NCI-H510A (cell line): ENCODE measurements at places on chromosomes 6 and 20.

GRCh38 chr6:28751514-28751913 is 172.3 kb downstream of the TRIM27 start:
- no peak for DNase-seq

GRCh38 chr6:47536816-47537401 is 59.3 kb downstream of the CD2AP start:
- DNase-seq = no peak

GRCh38 chr20:58808271-58809046 is 42.2 kb downstream of the GNAS-AS1 start:
- DNase-seq = no peak

DNA sequence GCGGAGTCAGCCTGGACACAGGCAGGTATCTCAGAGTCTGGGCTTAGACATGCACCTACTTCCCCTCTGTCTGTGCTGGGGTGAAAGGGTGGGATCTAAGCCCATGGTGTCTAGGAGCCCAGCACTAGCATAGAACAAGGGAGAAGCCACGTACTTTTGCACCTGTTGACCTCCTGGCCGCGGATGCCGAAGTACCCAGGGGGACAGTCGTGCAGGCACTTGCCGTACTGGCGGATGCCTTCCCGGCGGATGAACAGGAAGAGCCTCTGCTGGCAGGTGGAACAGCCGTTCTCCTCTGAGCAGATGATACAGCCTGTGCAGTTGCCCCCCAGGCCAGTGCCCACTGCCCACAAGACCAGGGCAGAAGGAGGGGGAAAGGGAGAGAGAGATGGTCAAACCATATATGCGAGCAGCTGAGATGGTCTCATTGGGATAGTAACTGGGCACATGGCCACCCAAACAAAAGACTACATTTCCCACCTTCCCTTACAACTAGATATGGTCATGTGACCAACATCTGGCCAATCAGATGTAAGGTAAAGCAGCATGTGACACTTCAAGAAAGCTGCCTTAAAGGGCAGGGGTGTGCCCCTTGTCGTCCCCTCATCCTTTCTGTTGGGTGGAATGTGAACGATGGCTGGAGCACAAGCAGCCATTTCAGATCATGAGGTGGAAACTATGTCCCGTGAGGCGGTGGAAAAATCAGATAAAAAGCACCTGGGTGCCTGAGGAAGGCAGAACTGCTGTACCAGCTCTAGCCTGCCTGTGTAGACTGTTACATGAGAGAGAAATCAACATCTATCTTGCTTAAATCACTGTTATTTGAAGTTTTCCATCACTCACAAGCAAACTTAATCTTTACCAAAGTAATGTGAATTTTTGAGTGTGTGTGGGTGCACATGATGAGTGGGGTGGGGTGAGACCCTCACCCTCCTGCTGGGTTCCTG is 34.0 kb downstream of the RSPO4 start:
- no peak for DNase-seq

DNA sequence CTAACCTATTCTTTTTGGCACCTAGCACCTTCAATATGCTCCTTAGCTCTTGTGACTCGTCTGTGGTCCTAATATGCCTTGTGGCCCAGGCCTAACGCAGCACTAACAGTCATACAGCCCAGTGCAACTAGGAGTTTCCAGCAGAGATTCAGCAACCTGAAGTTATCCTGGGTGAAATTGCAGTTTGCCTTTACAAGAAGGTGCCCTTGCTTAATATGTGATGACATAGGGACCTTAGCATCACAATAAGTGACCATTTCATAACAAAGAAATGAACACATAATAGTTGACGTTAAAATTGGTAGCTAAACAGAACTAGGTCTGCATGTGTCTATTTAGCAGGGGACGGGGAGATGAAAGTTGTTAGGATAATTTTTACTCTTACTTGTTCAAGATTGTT is 10.1 kb downstream of the FIG4 start:
- no peak for DNase-seq

GRCh38 chr6:170294298-170294730 is 3.4 kb upstream of the DLL1 start:
- DNase-seq = no peak

- no peak for DNase-seq
Observed at GRCh38 chr6:88220493-88220892, 54.3 kb upstream of the CNR1 start.

- no peak for DNase-seq
Observed at GRCh38 chr6:35382015-35382414, 39.7 kb downstream of the PPARD start.

DNA sequence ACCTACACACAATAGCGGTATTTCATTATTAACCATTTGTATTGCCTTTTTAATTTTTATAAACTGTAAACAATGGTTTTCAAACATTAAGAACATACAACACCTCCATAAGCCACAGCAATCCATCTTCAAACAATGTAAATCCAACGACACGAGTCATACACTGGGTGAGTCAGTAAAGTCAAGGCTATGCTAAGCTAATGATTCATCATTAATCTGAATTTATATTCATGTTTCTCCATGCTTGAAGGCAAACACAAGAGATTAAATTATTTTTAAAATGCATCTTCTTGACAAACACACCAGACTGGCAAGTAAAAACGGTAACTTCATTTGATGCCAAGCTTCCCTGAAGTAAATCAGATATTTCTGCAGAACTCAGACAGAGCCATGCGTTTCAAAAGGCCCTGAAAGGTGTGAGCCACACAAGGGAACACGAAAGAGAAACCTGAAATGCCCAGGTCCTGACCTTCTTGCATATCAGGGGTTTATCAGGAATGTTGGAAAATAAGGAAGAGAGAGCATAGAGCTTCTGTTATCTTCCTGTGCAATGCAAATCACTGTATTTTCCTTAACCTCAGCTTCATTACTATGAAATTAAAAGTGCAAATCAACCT is 162.5 kb downstream of the ALDH8A1 start:
- DNase-seq = no peak

DNA sequence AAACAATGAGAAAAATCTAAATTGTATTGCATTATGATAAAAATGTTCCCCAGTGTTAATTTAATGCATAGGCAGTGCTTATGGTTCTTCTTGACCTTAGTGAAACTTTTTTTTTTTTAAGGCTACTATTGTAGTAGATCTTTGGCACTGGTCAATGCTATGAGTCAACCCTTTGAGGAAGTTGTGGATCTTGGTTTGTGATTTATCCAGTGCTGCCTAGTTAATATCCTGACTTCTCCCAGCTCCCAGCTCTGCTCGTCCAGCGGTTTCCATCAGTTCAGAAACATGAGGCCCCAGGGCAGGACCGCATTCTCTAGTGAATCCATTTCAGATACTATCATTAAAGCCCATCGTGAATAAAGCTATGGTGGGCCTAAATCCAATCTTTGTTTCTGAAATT is 364.5 kb upstream of the JARID2 start:
- no peak for DNase-seq

DNA sequence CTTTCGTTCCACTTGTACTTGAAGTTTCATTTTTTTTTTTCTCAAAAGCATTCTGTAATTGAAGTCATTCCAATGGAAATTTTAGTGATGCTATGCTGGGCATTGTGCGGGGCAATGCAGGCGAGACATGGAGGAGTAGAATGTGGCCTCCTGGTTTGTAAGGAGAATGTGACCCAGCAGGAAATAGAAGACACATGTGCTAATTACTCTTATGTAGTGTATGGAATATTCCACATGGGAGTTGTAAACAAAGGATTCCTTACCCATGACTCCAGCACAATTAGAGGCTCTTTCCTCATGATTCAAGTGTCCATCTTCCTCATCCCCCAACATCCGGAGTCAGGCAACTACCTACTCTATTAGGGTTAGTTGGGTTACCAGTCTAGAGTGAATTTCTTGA is 14.9 kb upstream of the RFPL4B start:
- no peak for DNase-seq

- DNase-seq = no peak
Observed at GRCh38 chr6:47977314-47977713, 133.7 kb downstream of the PTCHD4 start.

GRCh38 chr6:105080279-105080678 is 99.5 kb downstream of the POPDC3 start:
- no peak for DNase-seq

GRCh38 chr6:155604991-155605390 is 149.4 kb upstream of the NOX3 start:
- no peak for DNase-seq

DNA sequence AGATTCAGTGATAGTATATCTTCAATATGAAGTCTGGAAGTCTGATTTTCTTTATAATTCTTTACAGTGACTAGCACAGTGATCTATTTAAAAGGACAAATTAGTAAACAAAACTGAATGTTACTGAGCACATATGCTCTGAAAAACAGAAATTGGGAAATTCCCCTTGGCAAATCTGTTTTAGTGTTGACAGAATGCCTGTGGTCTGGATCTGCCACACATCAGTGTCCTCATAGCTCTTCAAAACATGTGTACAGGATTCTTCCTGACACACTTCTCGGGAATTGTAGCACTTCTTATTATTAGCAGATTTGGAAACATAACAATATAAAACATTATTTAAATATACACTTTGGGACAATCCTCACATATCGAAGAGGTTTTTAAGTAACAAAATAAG is 354.3 kb downstream of the COL12A1 start:
- DNase-seq = no peak

DNA sequence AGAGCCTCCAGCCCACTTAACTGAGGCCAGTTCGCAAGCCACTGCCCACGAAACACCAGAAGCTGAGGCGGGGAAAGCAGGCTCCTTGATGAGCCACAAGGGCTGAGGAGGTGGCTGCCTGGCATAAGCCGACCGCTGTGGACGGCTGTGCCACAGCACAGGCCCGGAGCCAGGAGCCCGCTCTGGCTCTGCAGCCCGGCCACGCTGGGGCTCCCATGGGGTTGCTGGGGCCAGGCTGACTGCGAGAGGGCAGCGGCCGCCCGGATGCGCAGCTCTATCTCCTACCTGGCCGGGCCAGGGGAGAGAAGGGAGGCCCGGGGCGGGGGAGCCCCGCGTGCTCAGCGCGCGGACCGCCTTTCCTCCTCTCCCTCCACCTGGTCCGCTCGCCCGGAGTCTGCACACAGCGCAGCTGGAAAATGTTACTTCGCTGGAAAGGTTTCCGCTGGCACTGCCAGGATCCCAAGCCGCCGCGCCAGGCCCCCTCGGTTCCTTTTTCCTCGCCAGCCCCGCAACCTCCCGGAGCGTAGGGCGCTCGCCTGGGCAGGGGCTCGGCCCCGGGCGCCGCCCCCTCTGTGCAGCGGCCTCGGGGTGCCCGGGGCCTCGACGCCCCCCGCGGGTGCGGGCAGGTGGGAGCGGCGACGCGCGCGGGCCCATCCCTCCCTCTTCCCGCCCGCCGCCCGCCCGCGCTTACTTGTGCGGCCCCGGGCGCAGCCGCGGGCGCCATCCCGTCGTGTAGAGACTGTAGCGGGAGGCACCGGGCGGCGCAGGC is 657 bp downstream of the EMILIN3 start:
- peak; percentile 19 for DNase-seq

DNA sequence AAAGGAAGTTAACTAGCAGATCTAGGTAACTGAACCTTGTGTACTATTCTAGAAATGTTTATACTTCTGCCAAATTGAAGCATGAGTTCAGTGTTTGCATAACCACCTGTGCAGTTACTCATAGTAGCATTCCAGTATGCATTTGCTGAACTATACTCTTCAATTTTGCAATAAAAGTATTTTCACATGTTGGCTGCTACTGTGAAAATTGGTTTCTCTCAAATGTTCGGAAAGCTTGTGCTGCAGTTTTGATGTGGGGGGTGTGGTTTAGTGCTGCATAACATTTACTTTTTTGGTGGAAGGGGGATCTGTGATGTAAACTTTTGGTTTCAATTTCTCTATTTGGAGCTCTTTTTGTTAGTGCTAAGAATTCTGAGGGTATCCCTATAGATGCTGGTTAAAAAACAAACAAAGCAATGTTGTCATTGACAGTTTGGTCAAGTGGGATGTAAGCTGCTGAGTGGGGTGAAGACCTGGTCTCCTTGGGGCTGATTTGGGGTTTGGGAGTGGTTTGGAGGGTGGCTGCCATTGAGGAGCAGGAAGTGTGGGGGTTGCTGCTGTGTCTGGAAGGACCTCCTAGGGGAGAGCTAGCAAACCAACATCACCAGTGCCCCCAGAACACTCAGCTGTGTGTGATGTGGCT is 87.8 kb downstream of the CARMIL1 start:
- no peak for DNase-seq

DNA sequence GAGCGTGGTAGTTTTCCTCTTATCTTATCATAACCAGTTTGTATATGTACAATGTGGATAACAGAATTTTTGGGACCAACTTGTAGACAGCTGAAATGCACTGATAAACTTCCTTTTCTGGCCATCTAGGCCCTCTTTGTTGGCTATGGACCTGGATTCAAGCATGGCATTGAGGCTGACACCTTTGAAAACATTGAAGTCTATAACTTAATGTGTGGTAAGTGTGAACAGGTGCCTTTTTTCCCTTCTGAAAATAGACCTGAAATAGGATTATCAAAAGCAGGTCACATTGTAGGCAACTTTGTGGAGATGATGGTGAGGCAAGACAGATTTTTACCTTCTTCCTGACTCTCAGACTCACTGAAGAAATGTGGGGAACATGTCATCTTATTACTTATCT is 67.8 kb downstream of the ENPP1 start:
- DNase-seq = no peak

DNA sequence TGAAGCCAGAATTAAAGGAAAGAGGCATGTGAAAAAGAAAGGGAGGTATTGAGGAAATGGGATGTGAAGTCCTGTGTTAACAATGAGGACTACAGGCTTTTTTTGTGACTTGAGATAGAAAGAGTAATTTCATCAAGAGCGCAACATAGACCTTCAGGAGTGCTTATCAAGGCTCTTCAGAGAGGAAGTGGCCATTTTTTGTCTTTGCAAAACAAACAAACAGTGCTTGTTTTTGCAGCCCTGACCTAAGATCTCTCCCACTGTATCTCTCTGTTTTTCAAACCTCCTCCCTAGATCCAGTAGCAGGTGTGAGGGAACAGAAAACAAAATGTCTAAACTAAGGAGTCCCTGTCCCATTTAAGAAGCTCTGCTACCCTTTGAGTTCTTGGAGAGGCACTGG is 710.3 kb upstream of the MARCKS start:
- DNase-seq = no peak

- DNase-seq = no peak
Observed at GRCh38 chr20:52004018-52004417, 187.6 kb downstream of the ZFP64 start.

- DNase-seq = no peak
Observed at GRCh38 chr6:89830170-89830809, 610 bp downstream of the CASP8AP2 start.

DNA sequence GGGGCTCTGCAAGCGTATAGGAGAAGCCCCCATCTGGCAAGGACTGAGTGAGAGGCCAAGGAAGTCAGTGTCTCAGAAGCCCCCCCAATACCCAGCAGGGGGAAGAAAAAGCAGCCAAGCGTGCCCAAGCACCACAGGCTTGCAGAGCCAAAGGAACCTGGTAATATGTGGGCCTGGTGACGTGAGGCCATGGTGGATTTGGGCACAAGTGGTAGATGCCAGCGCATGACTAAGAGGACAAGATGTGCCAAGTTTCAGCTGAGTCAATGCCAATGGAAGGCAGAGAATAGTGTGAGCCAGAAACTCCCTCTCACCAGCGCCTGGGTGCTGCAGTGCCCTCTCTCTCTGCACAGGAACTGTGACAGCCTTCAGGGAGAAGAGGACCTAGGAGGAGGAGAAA is 110.0 kb downstream of the QRSL1 start:
- no peak for DNase-seq
